ENCODE measurements at places on chromosomes 16 and 17.

GRCh38 chr17:78986048-78986648 is 6.4 kb upstream of the LGALS3BP start:
- DNase-seq, result no peak

GRCh38 chr16:81547939-81548216 is 103.3 kb downstream of the CMIP start:
- no peak for DNase-seq

DNA sequence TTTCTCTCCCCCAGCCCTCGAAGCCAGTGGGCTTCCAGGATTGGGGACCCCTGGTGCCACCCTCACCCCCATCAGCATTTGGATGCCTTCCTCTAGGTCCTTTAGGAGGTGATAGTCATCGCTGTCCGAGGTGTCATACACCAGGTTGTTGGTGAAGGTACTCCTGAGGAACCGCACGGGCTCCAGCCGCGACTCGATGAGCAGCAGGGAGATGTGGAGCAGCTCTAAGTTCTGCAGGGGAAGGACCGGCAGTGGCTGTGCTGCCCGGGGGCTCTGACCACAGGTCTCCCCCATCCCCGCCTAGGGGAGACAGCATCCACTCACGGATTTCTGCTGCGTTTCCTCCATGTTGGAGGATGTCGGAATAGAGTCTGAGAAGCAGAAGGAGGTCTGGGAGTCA is 962 bp downstream of the CSHL1 start:
- no peak for DNase-seq

DNA sequence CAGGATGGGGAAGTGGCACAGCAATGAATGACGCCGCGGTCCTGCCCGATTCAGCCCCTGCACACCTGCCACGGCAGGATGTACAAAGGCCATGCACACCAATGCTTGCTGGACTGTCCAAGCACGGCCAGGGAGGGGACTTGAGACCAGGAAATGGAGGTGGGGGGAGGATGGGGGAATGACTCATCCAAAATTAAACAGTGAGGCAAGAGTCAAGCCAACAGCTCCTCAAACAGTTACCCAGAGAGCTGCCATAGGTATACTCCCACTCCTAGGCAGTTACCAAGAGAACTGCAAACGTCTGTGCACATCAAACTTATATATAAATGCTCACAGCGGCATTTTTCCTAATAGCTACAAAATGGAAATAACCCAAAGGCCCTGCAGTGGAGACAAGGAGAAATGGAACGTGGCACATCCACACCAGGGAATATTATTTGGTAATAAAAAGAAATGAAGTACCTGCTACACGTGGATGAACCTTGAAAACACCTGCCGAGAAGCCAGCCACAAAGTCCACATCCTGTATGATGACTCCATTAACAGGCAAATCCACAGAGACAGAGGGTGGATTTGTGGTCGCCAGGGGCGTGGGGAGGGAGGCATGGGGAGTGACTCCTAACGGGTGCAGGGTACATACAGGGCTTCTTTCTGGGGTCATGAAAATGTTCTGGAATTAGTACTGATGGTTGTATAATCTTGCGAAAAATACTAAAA is 54.1 kb downstream of the VAC14 start:
- no peak for DNase-seq

DNA sequence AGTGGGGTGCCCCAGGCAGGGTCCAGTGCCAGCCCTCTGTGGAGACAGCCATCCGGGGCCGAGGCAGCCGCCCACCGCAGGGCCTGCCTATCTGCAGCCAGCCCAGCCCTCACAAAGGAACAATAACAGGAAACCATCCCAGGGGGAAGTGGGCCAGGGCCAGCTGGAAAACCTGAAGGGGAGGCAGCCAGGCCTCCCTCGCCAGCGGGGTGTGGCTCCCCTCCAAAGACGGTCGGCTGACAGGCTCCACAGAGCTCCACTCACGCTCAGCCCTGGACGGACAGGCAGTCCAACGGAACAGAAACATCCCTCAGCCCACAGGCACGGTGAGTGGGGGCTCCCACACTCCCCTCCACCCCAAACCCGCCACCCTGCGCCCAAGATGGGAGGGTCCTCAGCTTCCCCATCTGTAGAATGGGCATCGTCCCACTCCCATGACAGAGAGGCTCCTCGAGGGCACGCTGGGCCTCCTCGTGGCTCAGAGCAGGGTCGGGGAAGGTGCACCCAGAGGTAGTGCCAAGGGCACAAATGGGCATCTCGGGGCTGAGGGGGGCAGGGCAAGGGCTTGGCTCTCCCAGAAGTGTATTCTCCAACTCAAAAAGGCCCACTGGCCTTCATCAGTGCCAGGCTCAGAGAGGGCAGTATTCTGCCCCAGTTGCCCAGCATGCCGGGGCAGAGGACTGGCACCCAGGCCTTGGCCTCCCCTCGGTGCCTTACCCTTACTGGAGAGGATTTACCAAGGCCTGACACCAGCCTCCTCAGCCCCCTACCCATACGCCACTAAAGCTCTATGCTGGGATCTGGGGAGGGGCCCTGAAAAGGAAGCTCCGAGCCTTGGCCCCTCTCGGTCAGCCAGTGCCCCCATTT is at the start of gene CDH5:
TSS of gene CDH5 (plus strand) at position 259 of the 867 bp plus-strand sequence. CDS start 12,647 bp downstream, outside the sequence.
- no peak for DNase-seq

- DNase-seq, result no peak
Measured at GRCh38 chr16:77437859-77438258, 3.0 kb upstream of the ADAMTS18 start.

DNA sequence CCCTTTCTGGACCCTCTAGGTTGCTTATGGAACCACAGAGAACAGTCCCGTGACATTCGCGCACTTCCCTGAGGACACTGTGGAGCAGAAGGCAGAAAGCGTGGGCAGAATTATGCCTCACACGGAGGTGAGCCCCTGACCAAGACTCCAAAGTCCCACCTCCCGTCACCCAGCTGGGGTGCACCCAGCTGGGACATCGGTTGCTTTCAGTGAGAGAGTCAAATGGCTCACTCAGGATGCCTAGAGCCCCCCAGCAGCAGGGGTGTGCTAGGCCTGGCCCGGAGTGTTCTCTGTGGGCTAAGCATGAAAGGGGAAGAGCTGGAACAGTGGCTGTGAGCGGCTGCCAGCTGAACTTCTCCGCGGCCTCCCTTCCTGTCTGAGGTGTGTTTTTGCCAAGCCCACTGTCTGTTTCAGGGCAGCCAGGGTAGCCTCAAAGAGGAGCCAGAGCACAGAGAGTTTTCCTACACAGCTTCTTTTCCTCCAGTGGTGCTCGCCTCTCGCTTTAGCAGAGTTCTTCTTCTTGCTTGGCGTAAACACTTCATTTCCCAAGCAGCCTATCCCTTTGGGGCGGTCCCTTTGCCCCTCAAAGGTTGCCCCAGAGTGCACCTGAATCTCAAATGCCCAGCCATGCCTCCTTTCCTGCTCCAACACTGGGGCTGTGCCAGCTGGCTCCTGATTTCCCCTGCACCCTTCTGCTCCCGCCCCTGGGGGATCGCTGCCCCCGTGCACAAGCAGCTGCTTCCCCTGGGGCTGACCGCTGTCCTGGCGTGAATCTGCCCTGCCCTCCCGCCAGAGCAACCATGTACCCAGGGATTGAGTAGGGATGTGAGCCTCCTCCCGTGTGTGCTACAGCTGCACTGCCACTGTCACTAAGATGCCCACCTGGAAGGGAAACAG is 2.6 kb upstream of the CHAD start:
- DNase-seq, result no peak

DNA sequence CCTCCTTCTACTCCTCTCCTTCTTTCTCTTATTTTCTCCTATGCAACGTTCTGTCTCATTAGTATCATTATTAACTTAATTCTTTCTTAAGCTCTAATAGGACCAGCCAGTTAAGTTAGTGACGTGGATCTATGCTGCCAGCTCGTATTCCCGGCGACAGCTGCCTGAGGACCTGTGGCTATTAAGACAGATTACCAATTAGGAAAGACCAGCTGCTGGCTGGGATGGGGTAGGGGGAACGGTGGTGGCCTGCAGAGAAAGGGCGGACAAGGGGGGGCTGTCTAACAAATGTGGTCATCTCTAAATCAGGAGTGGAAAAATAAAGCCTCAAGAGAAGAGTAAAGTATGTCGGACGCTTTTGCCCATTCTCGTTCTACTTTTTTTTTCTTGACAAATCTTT is 770 bp upstream of the MYH3 start:
- no peak for DNase-seq

DNA sequence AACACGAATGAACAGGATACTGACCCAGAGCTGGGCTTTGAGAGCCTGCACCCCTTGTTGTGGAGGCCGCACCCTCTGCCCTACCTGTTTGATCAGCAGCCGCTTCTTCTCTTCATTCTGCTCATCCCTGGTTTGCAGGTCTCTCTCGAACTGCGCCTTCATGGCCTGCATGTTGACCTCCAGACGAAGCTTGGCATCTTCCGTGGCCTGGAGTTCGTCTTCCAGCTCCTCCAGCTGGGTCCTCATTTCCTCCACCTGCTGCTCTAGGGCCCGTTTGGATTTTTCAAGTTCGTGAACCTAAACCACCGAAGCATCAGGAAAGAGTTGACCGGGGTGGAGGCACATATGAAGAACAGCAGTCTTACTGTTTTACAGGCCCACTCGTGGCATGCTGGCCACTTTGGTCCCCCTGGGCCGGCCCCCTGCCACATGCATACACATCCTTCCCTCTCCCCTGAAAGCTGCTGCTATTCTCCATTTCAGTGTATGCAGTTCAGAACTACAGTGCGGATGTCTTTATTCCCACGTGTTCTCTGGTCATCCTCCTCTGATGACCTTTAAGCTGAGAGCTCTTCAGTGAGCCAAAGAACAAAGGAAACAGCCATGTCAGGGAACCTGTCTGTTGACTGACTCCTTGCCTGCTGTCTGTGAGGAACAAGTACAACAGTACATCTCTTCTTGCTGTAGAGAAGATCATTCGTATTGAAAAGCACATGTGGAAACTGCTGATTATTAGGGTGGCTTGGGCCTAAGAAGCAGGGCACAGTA is 54.8 kb downstream of the NDEL1 start:
- DNase-seq, result no peak

DNA sequence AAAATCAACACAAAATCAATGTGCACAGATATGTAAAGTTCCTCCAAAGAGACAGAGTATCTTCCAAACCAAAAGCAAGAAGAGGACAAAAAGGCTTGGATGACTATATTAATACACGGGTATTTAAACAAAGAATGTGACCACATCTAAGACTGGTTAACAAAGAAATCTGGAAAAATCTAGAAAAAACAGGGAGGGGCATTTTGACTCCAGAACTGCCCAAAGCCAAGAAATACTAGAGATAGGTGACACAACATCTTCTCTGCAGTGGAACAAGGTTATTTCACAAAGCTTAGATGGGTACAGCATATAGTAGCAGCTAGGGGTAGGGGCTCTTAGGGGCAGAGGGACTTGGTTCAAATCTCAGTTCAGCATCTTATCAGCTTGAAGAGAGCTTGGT is 10.3 kb downstream of the RFFL start:
- no peak for DNase-seq

- DNase-seq, result no peak
Measured at GRCh38 chr17:70099294-70099693, 24.3 kb downstream of the KCNJ16 start.

- no peak for DNase-seq
Measured at GRCh38 chr17:67576471-67577115, 141.1 kb upstream of the NOL11 start.

GRCh38 chr16:29848420-29849297 is 14.4 kb downstream of the CDIPT start:
- DNase-seq, result peak; percentile 66

- DNase-seq, result no peak
Measured at GRCh38 chr17:57914273-57915142, 40.7 kb downstream of the CUEDC1 start.

DNA sequence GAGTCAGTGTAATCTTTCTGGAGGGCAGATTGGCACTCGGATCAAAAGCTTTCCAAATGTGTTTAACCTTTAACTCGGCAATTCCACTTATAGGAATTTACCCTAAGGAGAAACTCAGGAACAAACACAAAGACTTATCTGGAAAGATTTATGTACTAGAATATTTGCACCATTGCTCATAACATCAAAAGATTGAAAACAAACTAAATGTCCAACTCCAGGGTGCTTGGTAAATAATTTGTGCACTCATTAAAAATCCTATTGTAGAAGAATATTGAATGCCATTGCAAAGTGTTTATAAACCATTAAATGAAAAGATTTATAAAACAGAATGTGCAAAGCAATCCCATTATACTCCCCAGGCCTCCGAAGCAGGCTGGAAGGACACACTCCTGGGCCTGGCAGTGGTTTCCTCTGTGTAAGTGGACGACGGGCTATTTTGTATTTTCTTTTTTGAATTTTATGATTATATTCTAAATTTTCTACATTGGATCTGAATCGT is 18.7 kb upstream of the RBFOX3 start:
- DNase-seq, result no peak

GRCh38 chr17:72187556-72187955 is 66.7 kb downstream of the SOX9 start:
- DNase-seq, result no peak

- no peak for DNase-seq
Measured at GRCh38 chr16:12497526-12497925, 306.2 kb downstream of the CPPED1 start.

DNA sequence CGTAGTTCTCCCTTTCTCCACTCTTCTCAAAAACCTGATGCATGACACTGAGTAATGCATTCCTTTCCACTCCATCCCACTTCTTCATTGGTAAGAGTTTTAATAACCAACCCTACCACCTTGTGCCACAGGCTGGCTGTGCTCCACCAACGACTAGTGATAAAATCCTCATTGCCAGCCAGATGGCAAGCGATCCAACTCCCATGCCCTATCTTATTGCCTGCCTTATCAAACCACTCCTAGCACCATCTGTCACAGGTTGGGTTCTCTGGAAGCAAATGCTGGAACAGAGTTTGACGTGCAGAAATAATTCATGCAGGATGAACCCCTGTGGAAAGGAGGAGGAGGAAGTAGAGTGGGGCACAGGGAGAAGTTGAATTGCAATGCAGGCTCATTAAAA is 99.5 kb downstream of the CHD9NB start:
- no peak for DNase-seq

DNA sequence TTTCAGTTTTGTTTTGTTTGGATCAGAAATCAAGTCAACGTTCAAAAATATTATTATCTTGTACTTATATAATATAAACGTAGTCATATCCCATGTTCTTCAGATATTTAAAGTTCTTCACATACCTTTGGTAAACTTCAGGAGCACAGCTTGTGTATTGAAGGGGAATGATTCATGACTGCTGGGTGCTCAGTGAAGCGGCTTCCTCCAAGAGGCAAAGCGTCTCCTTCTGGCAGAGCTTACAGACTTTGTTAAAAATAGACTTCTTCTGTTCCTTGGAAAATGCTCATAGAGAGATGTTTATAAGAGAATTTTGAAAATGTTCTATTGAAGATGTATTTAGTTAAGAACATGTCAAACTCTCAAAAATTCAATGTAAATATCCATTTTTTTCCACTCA is 155.6 kb upstream of the CNTNAP4 start:
- DNase-seq, result no peak

- no peak for DNase-seq
Measured at GRCh38 chr17:60535382-60536279, 9.6 kb upstream of the APPBP2 start.
